Activated T-cell treated with anti-CD3 and anti-CD28 coated beads, Interleukin-2, amount 50 U/mL, for 48 hours (primary cell): ENCODE measurements at places on chromosomes 16 and 17.

- no peak for DNase-seq
Measured at GRCh38 chr16:84061236-84061819, 18.7 kb upstream of the SLC38A8 start.

DNA sequence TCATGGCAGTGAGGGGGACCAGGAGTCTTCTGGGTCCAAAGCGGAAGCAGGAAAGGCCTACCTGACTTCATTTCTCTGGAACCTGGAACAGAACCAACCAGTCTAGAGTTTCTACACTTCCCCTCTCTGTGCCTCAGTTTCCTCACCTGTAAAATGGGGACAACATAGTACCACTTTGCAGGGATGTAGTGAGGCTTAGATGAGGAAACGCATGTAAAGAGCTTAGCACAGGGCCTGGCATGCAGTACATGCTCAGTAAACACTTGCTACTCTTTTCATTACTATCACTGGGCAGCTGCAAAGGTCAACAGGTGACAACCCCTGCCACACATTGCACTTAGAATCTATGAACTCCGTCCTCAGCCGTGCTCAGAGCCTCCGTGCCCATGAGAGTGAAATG is 24.2 kb downstream of the MYO15A start:
- no peak for DNase-seq

DNA sequence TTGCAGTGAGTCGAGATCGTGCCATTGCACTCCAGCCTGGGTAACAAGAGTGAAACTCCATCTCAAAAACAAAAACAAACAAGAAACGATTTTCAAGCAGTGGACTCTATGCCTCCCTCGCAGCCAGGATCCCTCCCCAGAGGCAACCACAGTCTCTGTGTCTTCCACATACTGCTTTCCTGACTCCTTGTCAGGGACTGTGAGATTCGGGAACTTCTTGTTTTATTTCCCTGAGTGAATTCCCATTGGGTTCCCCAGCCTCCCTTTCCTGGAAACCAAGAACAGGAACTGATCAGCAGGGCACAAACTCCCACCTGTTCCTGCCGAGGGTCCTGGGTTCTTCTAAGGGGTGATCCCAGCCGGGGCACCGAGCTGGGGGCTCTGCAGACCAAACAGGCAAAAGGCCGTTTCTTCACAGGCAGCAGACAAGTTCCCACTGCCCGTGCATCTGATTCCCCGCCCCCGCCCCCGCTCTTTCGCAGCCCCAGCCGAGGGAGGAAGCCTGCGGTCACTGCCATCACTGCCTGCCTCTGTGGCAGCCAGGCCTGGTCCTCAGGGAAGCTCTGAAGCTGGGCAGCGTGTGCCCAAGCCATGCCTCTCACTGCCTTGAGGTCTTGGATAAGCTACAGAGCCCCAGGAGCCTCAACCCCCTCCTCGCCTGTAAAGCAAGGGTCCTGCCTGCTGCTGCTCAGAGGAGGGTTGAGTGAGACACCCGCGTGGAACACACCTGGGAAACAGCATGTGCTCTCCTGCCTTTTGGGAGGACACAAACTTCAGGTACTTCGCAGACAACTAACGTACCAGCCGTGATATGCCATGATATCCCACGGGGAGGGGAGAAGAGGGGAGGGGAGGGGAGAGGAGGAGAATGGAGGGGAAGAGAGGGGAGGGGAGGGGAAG is 5.5 kb upstream of the PIEZO1 start:
- peak; percentile 78 for DNase-seq

GRCh38 chr16:12392585-12393091 is 411.0 kb downstream of the CPPED1 start:
- no peak for DNase-seq

DNA sequence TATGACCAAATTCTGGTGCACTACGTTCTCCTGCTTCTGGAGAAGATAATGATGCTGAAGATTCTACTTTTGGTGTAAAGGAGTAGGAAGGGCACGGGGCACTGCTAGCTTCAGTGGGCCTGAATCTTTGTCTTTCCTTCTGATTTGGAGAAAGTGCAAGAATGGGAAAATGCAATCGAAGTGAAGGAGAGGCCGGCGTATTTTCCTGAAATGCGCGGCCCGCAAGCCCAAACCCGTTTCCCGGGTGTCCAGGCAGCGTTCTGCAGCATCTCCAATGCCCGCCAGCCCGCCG is 372 bp upstream of the NDE1 start:
- no peak for DNase-seq

DNA sequence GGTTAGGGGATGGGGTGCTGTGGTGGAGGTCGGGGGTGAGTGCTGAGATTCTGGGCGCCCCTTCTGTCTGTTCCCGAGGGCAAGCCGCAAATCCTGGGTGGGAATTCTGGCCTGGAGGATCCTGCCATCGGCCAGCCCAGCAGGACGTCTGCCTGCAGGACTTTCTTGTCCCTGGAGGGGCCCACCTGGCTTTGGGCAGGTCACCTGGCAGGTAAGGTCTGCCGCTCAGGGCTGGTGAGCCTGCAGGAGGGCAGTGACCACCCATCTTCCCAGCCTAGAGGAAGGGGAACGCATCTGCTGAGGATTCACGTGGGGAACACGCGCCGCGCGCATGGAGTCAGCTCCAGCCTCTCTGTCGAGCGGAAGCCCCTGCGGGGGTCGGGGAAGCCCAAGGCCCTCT is 5.4 kb downstream of the RNF222 start:
- no peak for DNase-seq

DNA sequence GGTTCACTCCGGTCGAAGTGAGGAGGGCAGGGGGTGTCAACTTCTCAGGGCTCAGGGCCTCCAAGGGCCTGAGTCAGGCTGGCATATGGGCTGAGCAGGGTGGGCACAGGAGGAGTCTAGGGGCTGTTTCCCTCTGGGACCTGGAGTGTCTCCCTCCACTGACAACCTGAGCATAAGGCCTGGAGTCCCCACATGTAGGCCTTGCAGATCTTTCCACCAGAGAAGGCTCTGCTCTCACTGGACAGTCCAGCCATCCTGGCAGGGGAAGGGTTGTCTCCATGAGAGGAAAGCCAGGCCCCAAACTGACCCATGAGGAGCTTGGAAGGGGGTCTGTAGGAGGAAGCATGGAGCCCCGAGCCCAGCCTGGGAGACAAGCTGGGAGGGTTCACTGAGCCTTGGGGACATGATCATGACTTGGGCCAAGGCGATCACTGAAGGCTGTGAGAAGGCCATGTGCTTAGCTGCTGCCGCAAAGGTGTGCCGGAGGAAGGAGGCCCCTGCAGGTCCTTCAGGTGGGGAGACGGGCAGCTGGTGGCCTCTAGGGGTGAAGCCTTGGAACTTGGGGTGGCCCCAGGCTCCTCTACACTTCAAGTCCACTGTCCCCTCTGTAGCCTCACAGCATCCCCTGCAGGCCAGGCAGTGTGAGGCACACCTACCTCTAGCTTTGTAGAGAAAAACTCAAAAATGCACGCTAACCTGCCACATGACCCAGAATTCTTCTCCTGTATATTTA is 9.9 kb downstream of the CMTM2 start:
- DNase-seq, result peak; percentile 75

DNA sequence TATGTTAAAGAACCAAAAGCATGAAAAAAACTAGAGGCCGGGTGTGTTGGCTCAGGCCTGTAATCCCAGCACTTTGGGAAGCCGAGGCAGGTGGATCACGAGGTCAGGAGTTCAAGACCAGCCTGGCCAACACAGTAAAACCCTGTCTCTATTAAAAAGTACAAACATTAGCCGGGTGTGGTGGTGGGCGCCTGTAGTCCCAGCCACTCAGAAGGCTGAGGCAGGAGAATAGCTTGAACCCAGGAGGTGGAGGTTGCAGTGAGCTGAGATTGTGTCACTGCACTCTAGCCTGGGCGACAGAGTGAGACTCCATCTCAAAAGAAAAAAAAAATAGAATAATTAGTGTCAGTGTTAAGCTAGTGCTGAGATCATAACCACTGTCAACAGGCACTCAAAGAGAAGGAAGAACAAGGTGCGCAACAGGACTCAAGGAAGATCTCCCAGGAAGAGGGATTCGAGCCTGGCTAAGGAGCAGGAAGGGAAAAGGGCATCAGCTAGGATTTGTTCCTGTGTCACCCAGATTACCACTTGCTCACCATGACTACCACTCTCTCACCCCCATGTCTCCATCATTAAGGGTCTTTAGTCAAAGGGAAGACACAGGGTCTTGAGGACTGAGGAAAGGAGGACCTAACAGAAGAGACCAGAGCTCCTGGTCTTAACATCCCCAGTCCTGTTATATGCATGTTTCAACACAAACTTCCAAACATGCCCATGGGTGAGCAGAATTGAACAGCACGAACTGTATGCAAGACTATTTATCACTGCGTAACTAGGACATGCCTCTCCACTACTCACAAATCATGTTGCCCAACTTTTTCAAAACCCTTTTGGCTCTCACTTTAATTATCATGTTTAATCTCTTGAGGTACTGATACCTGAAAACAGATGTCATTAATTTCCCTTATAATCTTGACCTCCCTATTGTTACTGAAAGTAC is 88.3 kb upstream of the PLEKHM1 start:
- no peak for DNase-seq

GRCh38 chr16:2214719-2214968 is at the start of gene PGP:
Gene PGP, minus strand, starts transcription at chr16:2214840. Its CDS starts 63 bp downstream, at chr16:2214777.
- DNase-seq, result no peak

DNA sequence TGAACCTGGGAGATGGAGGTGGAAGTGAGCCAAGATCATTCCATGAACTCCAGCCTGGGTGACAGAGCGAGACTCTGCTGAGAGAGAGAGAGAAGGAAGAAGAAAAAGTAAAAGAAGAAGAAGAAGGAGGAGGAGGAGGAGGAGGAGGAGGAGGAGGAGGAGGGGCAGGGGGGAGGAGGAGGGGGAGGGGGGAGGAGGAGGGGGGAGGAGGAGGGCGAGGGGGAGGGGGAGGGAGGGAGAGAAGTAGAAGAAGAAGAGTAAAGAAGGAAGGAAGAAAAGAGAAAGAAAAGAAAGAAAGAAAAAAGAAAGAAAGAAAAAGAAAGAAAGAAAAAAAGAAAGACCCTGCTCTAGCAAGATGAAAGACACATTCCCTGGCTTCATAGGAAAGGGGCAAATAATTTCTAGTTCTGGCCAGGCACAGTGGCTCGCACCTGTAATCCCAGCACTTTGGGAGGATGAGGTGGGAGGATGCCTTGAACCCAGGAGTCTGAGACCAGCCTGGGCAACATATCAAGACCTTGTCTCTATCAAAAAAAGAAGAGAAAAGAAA is 23.6 kb downstream of the SOCS1 start:
- no peak for DNase-seq
